Left colon (tissue), 2 donors: ENCODE measurements at places on chromosomes 5 and 9. TPM values are rescaled to one million over a fixed set of nuclear protein-coding genes. Genes with fewer than 3 reads are reported as not detected.

DNA sequence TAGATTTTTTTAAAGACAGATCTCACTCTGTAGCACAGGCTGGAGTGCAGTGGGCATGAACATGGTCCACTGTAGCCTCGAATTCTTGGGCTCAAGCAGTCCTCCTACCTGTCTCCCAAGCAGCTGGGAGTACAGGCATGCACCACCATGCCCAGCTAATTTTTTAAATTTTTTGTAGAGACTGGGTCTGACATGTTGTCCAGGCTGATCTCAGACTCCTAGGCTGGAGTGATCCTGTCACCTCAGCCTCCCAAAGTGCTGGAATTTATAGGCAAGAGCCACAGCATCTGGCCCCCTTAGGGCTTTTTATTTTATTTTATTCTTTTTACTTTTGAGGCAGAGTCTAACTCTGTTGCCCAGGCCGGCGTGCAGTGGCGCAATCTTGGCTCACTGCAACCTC lies 56.4 kb downstream of the NSD1 start:
- DNase-seq, result no peak

RXRA gene
- 68.3 TPM for total RNA-seq

NUTM2F gene
- not detected for total RNA-seq

FAM78A gene
- total RNA-seq, result 0.85 TPM

GRCh38 chr9:124768334-124768733 lies 2.8 kb downstream of the NR6A1 start:
- no peak for DNase-seq
